ENCODE measurements at places on chromosomes 1 and 21.
A peak's percentile ranks its signal among the peaks of the same experiment; 100 is the strongest.

DNA sequence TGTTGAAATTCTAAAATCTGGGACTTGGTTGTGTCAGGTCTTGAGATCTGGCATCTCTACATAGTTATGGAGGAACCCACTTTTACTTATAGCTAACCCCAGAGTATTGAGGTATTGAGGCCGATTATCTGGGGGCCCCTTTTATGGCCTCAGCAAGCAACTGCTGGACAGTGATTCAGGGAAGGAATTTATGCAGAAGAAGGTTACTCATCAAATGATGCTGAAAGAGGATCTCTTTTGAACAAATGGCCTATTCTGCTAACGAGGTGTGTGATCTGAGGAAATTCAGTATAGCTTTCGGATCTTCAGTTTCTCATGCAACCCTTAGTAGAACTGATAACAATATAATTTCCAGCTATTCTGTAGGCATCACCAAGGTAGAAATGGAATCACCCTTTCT lies 239.9 kb downstream of the PAPPA2 start:
- no peak for DNase-seq

DNA sequence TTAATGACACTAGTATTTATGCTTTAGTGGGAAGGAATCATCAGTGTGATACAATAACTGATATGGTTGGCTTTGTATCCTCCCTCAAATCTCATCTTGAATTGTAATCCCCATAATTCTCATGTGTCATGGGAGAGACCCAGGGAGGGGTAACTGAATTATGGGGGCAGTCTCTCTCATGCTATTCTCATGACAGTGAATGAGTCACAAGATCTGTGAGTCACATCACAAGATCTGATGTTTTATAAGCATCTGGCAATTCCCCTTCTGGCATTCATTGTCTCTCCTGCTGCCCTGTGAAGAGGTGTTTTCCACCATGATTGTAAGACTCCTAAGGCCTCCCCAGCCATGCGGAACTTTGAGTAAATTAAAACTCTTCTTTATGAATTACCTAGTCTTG lies 1760.3 kb downstream of the NCAM2 start:
- DNase-seq = no peak

GRCh38 chr1:224747578-224747977 lies 131.5 kb downstream of the CNIH3 start:
- DNase-seq = peak; percentile 30

- no peak for DNase-seq
Measured at GRCh38 chr1:112904071-112904830, 51.7 kb downstream of the SLC16A1 start.

- DNase-seq = peak; percentile 70
Measured at GRCh38 chr1:21344750-21345443, 54.6 kb upstream of the ECE1 start.

Measured in COR-L47 (cell line).